ENCODE measurements at places on chromosomes 7 and 10. TPM values are rescaled to one million over a fixed set of nuclear protein-coding genes. Genes with fewer than 3 reads are reported as not detected.

DNA sequence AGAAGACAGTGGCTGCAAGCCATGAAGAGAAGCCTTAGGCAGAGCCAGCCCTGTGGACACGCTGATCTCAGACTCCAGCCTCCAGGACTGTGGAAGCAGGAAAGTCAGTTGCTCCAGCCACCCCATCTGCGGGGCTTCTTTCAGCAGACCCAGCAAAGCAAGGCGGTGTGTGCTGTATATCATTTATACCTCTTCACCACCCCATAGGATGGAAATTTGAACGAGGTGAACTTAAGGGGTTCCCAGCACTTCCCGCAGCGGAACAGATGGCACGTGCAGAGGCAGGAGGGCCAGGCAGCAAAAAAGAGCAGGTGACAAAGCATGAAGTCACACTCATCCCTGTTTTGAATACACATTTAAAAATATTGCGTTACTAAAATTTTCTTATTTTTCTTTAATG lies 159.4 kb downstream of the ADARB2 start:
- DNase-seq = no peak

DNA sequence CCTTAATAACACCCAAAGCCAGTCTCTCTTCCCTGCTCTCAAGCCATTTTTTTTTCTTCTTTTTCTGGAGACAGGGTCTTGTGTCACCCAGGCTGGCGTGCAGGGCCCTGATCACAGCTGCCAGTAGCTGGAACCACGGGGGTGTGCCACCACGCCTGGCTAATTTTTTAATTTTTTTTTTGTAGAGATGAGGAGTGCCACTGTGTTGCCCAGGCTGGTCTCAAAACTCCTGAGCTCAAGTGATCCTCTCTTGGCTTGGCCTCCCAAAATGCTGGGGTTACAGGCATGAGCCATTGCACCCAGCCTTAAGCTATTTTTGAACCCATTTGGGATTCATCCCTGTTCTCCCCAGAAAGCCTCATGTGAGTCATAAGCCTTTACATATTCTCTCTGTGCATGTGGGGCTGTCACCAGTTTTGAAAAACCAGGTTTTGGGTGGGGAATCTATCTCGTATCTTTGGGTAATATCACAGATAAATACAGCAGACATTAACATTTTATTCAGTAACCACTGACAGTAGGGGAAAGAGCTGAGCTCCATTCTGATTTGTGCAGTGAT lies 15.5 kb downstream of the ZNF487 start:
- DNase-seq = no peak

DNA sequence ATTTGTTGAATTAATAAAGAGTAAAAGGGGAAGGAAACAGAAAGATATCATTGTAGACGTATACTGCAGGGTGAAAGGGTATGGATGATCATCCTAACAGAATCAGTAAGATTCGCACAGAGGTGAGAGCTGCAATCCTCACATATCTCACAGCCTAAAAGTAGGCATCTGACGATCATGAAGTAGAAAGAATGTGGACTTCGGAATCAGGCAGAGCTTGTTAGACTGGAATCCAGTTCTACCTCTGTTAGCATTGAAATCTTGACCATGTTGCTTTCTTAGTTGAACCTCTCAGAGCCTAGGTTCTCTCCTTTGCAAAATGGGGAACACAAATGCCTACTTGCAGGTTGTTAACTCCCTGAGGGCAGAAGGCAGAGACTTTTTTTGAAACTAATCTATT lies 320.0 kb upstream of the C7orf33 start:
- DNase-seq = no peak

GRCh38 chr10:113552701-113553100 lies at the start of gene HABP2:
HABP2 (plus strand) TSS chr10:113553053; CDS start chr10:113553122, 69 bp downstream.
- DNase-seq = no peak

DNA sequence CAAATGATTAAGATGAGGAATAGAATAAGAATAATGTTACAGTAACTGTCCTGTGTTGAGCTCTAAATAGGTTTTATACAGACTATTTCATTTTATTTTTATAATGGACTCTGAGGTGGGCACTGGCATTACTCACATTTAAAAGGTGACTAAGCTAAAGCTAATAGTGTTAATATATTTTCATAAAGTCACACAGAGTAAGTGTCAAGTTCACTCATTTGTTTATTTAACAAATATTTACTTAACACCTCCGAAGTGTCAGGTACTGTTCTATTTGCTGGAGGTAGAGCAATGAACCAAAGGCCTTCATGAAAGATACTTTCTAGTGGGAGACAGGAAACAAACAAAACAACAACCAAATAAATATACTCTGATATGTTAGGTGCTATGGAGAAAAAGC lies 44.0 kb downstream of the ASB4 start:
- no peak for DNase-seq

DNA sequence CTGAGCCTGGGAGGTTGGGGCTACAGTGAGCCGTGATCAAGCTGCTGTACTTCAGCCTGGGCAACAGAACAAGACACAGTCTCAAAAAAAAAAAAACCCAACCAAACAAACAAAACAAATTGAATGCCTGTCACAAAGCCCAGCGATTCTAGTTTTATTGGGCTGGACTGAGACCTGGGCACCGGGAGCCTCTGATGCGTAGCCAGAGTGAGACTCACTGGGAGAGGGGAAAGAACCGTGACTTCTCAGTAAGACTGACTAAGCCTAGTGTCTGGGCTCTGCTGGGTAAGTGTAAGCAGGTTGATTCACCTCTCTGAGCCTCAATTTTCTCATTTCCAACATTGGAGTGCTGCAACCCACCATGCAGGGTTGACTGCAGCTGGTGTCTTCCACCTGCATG lies 10.1 kb upstream of the LEP start:
- no peak for DNase-seq

DNA sequence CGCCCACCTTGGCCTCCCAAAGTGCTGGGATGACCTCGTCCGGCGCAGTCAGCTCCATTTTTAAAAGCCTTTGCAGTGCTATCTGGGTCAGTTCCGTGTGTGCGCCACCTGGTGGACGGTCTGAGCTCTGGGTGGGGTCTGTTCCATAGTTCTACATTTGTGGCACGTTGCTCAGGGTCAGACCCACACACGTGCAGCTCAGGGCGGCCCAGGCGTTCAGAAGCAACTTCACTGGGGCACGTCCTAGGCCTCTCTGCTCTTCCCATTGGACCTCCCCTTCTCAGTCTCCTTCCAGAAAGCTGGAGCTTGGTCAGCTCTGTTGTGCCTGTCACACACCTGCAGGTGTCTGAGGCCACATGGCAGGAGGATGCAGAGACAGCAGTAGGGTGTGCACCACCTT lies 137.9 kb downstream of the DNAJB6 start:
- DNase-seq = no peak

- DNase-seq = no peak
Measured at GRCh38 chr7:79332091-79332490, 121.4 kb downstream of the MAGI2 start.

DNA sequence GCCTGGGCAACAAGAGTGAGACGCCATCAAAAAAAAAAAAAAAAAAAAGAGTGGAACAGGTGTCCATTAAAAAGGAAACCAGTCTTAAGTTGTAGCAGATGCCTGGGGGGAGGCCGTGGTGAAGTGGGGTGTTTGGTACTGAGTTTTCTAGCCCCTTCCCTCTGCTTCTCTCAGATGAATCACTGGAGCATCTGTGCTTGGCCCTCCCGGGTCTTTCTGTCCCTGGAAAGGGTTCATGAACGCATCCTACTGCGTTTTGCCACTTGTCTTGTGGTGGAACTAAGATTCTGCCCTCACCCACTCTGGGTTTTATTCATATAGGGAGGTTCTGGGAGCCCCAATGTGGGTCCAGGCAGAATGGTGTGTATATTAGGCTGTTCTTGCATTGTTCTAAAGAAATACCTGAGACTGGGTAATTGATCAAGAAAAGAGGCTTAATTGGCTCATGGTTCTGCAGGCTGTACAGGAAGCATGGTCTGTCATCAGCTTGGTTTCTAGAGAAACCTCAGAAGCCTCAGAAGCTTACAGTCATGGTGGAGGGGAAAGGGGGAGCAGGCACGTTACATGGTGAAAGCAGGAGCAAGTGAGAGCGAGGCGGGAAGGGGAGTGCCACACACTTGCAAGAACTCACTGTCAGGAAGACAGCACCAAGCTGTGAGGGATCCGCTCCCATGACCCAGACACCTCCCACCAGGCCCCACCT lies 63.5 kb downstream of the CAMK1D start:
- DNase-seq = peak; percentile 65

DNA sequence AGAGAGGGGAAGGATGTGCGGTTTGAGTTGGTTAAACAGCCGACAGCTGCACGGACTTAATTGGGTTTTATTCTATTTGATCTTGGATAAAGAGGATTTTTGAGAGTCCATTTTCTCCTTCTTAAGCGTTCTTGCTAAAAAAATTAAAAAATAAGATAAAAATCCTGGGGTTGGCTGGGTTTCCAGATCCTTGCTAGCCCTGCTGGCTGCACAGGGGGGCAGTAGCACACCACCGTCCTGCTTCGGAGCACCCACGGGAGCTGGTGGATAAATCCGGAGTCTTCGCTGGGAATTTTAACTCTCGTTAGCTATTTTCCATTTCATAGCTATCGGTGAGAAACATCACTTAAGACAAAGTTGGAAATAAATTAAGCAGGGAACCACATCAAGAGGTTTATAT lies 792.0 kb downstream of the TYW1 start:
- no peak for DNase-seq

DNA sequence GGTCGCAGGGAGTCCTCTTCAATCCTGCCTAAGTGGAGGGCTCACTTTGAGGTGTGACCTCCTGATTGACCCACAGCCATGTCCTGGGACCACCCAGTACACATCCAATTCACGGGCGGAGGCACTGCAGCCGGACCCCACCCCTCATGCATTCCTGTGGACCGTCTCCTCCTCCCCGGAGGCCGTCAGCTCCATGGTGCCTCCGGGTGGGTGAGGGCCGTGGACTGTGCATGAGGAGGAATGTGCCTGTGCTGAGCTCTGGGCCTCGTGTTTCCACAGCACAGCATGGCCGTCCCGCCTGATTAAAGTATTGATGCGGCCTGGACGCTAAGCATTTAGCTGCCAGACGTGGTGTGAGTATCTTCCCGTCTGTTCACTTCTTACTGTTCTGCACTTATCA lies 52.8 kb downstream of the CFAP46 start:
- no peak for DNase-seq

DNA sequence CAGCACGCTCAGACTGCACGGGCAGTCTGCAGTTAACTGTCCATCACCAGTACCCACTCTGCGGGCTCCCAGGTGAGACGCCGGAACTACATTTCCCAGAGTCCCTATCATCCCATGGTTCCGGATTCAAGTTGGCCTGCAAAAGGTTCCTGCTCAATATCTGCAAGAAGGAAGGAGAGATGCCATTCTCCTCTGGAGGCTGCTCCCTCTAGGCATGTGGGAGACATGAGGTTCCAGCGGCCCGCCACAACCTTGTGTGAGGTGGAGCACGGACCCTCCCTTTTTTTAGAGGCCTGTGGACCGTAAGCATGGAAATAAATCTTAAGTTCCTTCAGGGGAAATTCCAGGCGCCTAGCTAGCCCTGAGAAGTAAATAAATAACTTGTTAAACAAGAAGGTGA lies 29.7 kb downstream of the NUP42 start:
- no peak for DNase-seq

DNA sequence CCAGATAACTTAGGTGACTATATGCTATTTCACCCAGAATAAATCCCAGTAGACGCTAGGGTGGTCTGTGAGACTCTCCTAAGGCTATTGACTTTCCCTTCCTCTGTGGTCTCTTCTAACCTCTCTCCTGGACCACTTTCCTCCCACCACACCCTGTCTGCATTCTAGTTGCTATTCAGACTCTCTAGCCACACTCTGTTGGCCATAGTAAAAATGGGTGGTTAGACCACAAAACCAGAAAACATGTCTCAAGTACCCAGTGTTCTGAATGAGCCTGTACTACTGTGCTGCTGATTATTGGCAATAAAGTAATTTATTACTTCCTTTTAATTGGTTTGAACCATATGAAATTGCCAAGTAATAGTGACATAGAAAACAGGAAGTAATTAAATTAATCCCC lies 240.8 kb downstream of the KIF20B start:
- DNase-seq = no peak

GRCh38 chr10:86217371-86218080 lies 149.1 kb downstream of the GRID1 start:
- DNase-seq = no peak

GRCh38 chr10:17780727-17781126 lies 28.4 kb upstream of the MRC1 start:
- DNase-seq = no peak

DNA sequence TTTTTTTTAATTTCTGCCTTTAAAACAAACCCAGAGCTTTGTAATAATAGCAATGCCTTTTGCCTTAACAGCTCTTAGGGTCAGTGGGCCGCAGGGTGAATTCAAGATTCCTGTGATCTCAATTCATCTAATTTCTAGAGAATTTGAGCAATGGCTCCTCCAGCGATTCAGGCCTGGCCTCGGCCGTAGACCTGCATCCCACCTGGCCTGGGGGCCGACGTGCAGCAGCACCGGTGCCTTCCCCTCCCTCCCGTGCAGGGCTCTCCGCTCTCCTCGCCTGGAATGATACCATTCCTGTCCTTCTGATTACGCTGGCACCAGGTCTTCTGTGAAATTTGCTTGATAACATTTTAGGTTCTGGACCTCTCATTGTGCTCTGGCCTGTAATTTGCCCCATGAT lies 172.5 kb downstream of the ADARB2 start:
- no peak for DNase-seq

DNA sequence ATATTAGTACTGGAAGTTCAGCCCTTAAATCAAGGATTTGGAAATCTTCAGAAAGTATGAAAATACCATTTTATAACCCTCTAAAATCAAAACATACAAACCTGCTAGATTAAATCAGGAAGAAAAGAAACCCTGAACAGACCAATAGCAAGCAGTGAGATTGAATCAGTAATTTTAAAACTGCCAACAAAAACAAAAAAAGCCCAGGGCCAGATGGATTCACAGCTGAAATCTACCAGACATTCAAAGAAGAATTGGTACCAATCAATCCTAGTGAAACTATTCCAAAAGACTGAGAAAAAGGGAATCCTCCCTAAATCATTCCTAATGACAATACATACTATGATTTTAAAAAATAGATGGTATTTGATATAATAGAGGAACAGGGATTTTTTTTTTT lies 70.1 kb downstream of the MCU start:
- no peak for DNase-seq

DNA sequence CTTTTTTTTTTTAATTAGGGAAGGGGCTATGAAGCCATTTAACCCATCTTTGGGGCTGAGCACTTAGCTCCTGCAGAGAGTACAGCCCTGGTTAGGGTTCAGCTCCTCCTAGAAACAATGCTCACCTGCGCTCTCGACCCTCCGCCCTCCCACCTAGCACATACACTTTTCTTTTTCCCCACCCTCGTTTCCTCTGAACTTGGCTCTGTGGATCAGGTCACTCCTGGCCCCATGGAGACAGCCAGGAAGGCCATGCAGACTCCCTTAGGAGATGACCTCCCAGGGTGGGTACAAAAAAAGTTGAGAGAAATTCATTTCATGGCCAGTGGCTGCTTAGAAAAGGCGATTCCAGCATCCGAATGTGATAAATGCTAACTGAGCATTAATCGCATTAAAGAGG lies 15.8 kb downstream of the PAX2 start:
- DNase-seq = no peak

PDIA4 gene
- total RNA-seq = 82.8 TPM

HECW1 gene
- not detected for total RNA-seq

CTTNBP2 gene
- not detected for total RNA-seq

CNTNAP2 gene
- total RNA-seq = not detected

DUS4L gene
- total RNA-seq = 10.8 TPM

PFKFB3 gene
- 88.5 TPM for total RNA-seq

IFIT3 gene
- total RNA-seq = 13.9 TPM

PVRIG gene
- 22.7 TPM for total RNA-seq

CRTAC1 gene
- total RNA-seq = not detected

All from activated naive CD4-positive, alpha-beta T cell treated with anti-CD3 and anti-CD28 coated beads for 36 hours (primary cell).